ENCODE measurements at places on chromosomes 6 and 20.

DNA sequence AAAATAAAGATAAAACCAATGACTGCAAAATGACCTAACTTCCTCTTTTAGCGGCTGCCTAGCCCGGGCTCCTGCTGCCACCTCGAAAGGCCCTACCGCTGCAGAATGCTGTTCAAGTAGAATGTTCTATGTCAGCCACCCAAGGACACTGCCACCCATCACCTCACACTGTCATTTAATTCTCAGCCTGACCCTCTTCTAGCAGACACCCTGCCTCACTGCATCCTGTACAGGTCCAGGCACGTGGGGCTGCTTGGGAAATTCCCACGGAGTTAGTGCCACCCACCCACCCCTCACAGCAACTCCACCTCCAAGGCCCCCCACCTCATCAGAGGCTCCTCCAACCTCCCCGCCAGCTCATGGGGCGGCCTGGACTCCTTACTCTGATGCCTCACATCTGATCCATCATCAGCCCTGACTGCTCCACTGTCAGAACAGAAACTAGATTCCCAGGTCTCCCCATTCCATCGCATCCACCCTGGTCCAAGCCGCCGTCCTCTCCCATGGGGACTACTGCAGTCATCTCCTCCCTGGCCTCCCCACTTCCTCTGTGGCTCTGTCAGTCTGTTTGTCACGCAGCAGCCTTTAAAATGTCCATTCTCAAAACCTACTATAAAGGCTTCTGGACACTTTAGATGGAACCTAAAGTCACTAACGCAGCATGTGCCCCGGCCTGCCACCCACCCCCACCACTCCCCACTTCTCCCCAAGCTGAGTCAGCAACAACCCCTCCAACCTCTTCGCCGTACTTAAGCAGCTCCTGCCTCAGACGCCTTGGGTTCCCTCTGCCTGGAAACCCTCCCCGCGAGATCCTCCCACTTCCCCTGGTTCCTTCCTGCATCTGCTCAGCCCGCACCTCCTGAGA lies 17.0 kb downstream of the NFATC2 start:
- DNase-seq: no peak

DNA sequence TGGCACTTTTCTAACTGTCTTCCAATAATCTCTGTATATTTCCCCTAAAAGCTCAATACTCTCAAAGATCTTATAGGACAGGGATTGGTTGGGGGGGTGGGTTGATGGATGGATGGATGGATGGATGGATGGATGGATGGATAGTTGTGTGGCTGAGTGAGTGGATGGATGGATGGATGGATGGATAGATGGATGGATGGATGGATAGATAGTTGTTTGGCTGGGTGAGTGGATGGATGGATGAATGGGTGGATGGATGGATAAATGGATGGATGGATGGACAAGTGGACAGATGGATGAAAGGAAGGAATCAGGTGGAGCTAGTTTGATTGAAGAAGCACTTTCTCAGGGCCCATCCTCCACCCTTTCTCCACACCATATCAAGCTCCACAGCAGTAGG lies 388.8 kb downstream of the CDC5L start:
- DNase-seq: no peak

- DNase-seq: no peak
Measured at GRCh38 chr20:63140514-63141433, 75.2 kb downstream of the YTHDF1 start.

GRCh38 chr20:5663396-5663795 lies 86.8 kb upstream of the SHLD1 start:
- DNase-seq: no peak

DNA sequence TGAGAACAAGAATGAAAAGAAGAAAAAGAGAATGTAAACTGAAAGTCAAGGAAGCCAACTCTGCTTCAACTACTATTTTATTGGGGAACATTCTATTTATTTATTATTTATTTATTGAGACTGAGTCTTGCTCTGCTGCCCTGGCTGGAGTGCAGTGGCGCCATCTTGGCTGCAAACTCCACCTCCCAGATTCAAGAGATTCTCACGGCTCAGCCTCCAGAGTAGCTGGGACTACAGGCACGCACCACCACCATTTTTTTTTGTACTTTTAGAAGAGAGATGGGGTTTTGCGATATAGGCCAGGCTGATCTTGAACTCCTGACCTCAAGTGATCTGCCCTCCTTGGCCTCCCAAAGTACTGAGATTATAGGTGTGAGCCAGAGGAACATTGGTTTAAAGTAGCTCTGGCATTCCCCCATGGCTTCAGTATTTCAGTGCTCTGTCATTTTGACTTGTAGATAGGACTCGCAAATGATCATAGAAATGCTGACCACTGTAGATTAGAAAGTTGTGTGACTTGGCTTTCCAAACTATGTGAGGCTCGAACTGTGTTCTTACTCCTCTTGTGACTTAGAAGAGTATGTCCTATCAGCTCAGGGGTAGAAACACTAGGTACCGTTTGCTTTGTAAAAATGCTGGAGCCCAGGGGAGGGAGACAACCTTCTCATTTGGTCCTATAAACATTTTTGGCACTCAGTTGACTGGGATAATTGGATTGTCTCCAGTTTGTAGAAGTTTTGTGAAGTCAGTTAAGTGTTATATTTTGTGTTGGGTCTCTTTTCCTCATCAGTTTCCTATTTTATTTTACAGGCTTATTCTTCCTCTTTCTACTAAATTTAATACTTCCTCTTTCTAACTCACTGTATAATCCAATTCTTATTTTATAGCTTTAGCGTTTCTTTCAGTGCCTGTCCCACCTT lies 544.9 kb upstream of the CITED2 start:
- no peak for DNase-seq

DNA sequence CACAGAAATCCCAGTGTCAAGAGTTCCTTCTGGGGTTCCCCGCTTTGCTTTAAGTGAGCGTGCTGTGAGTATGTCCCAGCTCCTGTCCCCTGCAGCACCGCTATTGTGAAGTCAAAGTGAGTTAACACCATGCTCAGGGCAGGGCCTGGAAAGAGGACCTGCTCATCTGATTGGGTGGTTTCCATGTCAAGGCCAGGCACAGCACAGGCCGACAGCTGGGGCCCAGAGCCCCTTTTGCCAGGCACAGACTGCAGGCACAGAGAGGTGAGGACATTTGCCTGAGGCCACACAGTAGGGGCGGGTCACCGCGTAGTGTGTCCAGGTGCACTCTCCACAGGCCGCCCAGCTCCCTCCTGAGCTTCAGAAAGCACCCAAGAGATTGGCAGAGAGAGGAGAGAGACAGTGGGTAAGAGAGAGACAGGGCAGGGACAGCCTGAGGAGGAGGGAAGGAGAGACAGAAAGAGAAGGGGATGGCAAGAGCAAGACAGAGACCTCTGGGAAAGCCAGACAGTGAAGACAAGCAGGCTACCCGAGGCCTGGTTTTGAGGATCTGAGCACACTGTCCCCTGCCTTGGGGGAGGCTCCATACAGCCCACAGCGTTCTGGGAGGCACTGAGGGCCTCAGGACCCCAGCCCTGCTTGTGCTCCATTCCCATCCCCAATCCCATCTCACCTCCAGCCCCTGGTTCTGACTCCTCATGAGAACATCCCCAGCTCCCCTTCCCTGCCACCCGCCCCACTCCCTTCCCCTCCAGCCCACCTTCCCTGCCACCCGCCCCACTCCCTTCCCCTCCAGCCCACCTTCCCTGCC lies 6.5 kb upstream of the BPIFB1 start:
- no peak for DNase-seq

GRCh38 chr20:15895126-15895525 lies 678.1 kb downstream of the KIF16B start:
- DNase-seq: no peak

All from NCI-H2227 treated with DMSO at 0.1 percent for 48 hours (cell line).